Kidney capillary endothelial cell (primary cell): ENCODE measurements at places on chromosomes 3 and 15.

DNA sequence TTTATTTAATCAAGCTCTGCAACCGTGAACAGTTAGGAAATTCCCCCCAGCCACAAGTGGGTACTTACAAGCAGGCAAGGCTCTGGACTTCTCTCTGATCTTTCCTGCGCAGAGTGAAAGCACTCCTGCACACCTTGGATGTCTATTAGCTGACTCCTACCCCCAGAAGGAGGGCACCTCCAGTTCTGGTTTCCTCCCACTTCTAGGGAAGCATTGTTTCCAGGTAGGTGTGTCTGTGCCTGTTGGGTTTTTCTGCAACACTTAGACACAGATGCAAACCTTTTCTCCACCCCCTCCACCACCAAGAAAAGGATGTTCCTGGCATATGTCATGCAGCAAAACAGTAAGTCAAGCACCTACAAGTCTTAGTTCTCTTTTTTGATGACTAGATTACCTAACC is at the start of gene ZBED2:
TSS of gene ZBED2 (minus strand) at position 115 of the 400 bp plus-strand sequence. CDS start 1,145 bp downstream, outside the sequence.
- no peak for DNase-seq

DNA sequence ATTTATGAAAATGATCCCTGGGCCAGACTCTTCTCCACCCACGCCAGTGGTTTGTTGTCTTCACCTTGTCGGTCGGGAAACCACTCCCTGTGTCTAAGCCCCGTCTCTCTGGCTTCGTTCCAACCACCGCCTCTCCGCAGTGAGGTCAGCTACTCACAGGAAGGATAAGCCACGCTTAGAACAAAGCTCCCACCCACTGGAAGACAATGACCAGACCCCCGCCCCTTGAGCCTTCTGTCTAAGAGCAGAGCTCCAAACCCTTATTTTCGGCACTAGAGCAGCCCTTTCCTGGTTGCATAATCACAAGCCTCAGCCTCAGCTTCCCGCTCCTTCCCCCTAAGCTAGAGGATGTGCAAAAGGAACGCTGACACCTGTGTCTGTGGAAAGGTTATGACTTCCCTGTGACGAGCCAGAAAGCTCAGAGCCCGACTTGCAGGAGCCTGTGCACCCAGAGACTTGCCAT is 114.9 kb upstream of the MEF2A start:
- peak; percentile 94 for DNase-seq

GRCh38 chr3:150073513-150073912 is 102.8 kb upstream of the PFN2 start:
- no peak for DNase-seq

DNA sequence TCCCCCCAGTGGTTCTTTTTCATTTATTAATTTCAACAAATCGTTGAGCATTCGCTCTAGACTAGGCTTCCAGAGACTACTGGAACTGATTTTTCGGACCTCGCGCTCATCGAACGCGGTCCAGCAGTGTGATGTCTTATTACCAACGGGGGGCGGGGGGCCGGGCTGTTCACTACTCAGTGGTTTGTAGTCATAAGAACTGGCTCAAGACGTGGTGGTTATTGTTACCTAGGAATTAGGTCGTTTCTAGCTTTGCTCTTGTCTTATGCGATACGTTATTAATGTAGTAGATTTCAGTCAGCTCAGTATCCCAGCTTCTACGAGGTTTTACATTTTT is 858 bp downstream of the RBM5 start:
- DNase-seq = peak; percentile 33

DNA sequence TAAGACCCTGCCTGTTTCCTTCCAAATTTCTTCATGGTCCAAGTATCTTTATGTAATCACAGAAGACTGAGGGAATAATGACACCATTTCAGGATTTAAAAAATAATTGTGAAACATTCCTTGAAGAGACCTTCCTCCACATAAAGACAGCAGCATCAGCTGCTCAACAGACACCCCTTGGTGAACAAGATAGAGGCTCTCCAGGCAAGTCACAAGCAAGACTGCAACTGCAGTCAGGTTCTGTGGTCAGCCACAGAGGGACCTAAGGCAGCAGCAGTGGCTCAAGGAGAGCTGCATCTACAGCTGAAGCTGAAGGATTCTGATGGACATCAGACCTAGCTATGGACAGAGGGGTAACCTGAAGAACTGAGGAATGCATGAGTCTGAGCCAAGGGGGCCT is 97.2 kb upstream of the C3orf80 start:
- no peak for DNase-seq

DNA sequence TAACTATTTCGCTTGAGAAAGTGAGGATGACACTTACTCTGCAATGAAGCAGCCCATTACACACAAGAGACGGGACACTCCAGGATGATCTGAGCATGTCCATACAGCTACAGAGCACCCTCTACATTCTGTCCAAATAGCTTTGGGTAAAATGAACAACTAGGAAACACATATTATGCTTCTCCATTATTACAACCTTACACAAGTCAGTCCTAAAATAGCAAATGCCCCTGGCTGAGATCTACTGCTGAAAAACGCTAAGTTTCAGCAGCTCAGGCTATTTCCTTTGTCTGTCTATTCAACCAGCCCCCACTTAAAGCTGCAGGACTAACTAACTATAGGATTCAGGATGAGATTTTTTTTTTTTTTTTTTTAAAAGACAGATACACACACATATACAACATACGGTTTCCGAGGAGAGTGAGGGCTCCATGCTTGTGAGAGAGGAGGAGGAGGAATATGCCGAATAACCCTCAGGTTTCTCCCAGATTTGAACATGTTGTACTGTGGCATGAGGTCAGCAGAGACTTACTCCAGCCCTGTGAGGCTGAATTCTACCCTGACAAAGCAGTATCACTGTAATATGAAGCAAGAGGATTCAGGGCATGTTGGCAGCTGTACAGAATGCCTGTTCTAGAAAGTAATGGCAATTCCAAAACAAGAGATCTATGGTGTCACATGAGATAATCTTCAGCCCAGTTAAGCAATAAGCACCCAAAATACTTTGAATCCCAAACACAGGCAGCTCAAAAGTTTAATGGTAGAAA is 117.3 kb upstream of the PLXND1 start:
- DNase-seq = no peak

DNA sequence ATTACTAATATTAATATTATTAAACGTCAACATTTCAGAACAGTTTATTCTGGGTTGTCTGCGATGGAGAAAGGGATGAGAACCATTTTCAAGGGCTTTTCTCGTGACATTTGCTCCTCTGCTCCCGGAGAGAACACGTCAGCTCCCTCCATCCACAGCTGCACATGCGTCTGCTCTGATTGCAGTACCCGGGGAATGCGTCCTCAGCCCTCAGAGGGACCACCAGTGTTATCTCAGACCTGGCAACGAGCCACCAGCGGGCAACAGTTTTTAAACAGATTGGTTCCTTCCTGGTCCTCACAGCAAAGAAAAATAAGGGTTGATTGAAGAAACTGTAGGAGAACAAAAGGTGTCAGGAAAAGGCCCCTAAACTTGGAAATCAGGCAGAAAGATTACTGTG is 202.2 kb upstream of the ADAMTS9 start:
- no peak for DNase-seq

GRCh38 chr15:58957101-58957973 is 23.9 kb upstream of the SLTM start:
- DNase-seq = peak; percentile 57

DNA sequence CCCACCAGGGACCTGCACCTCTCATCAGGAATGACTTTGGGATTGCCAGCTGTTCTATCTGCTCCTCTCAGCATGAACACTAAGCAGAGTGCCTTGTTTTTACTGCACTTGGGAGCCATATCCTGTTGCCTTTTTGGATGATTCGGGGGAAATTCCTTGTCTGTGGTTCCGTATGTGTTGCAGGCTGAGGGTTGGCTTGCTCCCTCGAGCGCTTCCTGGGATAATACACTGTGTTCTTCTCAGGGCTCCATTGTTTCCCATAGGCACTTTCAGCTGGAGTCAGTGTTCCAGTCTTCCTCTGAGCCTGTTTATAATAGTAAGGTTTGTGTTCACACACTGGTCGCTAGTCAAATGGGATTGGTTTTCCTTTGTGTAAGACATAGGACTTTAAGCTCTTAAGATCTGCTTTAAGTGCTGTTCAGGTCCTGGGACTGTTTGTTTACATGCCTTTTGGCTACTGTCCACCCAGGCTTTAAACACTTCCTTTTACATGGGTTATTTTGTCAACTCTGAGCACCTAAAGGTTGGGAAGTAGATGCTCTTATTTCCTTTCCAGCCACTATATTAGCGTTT is 23.4 kb downstream of the BOC start:
- DNase-seq = no peak

DNA sequence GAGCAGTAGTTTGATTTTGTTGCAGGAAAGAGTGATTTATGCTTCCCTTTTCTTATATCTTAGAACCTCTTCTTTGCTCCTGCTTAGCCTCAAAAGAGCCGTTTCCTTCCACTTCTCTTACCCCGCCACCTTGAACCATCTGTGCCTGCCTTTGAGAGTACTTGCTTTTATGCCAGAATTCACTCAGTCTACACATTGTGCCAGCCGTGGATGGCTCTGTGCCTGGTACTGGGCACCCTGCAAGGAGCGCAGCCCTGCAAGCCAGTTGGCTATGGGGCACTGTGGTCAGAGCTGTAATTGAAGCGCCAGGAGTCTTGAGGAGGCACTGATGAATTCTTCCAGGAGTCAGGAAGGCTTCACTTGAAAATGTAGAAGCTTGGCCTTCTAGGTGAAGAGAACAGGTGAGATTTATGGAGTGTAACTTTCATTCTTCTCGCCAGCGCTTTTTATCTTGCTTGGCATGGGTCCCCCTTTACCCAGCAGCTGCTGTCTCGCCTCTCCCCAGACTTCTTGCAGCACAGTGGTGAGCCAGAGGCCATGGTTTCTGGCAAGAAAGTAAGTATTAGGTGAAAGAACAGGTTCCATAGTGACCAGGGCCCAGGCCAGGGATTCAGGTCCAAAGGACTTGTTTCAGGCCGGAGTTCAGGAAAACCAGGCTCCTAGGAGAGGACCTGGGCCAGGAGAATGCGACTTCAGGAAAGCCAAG is 4.9 kb downstream of the TMED3 start:
- no peak for DNase-seq

- no peak for DNase-seq
Observed at GRCh38 chr15:60721707-60722106, 242.8 kb upstream of the ICE2 start.

- DNase-seq = no peak
Observed at GRCh38 chr3:148540851-148541250, 156.9 kb upstream of the AGTR1 start.

DNA sequence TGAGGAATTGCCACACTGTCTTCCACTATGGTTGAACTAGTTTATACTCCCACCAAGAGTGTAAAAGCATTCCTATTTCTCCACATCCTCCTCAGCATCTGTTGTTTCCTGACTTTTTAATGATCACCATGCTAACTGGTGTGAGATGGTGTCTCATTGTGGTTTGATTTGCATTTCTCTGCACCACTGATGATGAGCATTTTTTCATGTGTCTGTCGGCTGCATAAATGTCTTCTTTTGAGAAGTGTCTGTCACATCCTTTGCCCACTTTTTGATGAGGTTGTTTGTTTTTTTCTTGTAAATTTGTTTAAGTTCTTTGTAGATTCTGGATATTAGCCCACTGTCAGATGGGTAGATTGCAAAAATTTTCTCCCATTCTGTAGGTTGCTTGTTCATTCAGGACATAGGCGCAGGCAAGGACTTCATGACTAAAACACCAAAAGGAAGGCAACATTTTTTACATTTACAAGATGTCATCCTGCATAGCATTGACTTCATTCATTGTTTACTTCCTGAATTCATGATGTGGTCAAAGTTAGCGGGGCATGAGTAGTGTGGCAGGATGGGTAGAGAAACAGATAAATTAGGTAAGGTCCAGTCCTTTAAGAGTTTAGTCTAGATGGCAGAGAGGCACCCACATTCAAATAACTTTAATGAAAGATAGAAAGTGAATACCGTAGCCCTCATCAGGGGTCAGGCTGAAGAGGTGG is 45.1 kb upstream of the LPP start:
- no peak for DNase-seq

- DNase-seq = no peak
Observed at GRCh38 chr15:83610901-83611685, 42.8 kb upstream of the ADAMTSL3 start.

- no peak for DNase-seq
Observed at GRCh38 chr3:102718651-102719050, 283.8 kb downstream of the ZPLD1 start.

DNA sequence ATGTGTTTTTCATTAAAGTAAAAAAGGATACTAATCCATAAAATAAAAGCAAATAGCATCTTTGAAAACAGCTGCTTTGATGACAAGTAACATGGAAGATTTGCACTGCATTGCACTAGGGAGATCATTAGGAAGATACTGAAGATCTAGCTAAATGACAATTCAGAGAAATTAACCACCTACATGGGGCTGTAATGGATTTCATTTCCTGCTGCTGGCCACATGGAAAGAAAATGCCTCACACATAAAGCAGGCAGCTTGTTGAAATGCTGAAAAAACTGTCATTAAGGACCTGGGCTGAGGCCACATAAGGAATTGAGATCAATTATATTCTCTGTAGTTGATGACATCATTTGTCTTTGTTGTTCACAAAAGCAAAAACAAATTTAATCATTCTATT is 94.1 kb downstream of the PYDC2 start:
- no peak for DNase-seq
